ENCODE measurements at places on chromosomes 7 and 10.

- DNase-seq: no peak
Observed at GRCh38 chr10:59799421-59799820, 46.2 kb upstream of the MRLN start.

GRCh38 chr10:43980313-43980712 is 331.6 kb upstream of the ZNF32 start:
- no peak for DNase-seq

GRCh38 chr10:106436123-106436715 is 728.3 kb downstream of the SORCS1 start:
- DNase-seq: no peak

DNA sequence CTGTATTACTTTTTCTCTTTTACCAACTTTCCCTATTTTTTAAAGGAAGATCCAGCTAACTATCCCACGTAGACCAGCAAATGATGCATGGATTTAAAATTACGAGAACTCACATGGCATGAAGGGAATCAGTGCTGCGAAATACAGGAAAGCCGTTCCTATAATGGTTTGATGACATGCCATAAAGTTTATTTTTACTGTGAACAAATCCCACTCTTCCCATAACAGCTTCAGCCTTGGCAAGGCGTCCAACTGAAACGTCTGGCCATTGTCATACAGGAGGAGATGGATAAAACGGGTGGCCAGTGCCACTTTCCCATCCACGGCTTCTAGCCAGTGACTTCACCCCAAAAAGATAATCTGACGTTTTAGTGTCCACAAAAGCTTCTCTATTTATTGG is 106.2 kb upstream of the DDC start:
- DNase-seq: no peak

DNA sequence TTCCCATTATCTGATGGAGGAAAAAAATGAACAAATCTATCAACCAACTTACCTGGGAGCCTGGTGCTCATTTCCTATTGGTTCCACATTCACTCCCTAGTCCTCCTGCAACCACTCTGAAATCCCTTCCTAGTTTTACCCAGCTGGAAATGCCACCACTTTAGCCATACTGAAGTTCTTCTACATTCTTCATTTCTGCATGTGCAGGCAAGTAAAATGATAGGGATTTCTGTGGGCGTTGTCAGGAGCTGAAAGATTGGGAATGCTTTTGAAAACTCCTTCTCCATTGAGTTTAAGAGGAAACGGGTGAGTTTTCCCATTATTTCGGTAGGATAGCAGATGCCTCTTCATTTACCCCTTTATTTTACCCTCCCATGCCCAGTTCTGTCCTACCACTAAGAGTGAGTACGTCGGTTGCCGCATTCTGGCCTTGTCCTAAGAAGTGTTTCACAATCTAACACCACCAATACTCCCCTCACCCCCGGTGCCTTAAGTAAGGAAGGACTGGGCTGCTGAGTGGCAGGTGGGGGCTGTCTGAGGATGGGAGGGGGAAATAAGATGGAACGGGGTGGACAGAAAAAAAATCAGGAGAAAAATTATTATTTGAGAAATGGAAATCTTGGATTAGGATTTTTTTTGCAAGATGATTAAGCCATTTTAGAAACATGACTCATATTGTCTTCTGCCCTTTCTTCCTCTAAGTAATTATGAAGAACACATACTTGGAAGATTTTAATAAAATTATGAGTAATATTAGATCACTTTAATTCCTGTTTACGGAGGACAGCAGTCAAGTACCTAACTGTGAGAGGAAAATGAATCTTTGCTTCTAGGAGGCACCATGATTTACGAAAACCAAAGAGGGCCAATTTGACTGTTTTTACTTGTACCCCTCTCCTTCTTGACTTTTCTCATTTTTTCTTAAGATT is 13.2 kb upstream of the TAS2R60 start:
- no peak for DNase-seq

- DNase-seq: peak; percentile 24
Observed at GRCh38 chr7:77799078-77799964, 748 bp downstream of the PHTF2 start.

DNA sequence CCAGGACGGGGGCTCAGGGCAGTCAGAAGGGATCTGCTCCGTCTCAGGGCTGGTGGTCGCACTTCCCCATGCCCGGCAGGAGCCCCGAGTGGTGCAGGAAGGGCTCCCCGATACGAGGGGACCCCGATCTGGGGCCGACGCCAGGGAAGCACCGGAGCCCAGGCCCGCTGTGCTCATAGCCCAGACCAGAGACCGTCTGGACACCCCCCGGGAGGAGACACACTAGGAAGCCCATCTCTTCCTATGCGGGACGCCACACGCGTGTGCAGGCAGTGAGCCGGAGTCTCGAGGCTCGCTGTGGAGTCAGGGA is 39.7 kb upstream of the PDGFA start:
- DNase-seq: no peak

DNA sequence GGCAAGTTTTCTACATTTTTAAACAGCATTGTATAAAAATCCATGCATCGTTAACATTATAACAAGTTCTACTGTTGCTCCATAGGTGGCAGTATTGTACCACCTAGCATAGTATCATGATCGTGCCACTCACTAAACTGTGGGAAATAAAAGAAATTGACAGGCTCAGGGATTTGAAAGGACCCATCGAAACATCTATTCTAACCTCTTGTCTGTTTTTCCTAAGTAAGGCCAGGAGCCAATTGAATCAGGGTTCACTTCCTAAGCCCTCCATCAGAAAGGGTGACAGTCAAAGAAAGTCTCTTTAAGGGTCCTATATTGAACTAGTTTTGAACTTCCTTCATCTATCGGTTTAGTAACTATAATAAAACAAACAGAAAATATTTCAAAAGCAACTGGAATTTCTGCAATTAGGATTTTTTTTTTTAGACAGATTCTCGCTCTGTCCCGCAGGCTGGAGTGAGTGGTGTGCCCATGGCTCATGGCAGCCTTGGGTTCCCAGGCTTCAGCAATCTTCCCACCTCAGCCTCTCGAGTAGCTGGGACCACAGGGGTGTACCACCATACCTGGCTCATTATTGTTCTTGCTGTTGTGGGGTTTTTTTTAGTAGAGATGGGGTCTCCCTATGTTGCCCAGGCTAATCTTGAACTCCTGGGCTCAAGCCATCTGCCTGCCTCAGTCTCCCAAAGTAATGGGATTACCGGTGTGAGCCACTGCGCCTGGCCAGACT is 9.4 kb downstream of the HACD1 start:
- no peak for DNase-seq

DNA sequence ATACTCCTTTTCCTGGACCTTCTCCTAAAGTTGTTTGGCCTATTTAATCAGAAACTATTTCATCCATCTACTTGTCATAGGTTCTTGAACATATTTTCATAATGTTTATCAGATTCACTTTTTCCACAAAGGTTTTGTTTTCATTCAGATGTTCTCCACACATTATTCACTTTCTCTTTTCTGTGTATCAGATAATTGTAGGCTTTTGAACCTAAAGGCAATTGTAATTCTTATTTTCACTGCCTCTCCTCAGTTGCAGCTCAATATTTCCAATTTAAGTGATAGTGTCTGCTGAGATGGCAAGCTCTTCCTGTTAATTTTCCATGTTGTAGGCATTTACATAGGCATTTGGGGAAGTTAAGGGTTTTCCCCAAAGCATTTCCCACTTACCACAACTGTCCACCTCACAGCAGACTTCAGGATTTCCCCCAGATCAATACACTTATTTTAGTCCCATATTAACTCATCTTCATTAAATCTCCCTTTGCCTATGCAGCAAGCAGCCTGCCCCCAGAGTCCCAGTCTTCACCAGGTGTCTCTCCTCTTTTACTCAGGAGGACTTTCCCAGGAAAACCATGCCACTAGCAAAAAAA is 12.3 kb upstream of the IKZF1 start:
- no peak for DNase-seq

All from SIG-M5 (cell line).